Lung (tissue), 17 donors: ENCODE measurements at places on chromosomes 7 and 10.

DNA sequence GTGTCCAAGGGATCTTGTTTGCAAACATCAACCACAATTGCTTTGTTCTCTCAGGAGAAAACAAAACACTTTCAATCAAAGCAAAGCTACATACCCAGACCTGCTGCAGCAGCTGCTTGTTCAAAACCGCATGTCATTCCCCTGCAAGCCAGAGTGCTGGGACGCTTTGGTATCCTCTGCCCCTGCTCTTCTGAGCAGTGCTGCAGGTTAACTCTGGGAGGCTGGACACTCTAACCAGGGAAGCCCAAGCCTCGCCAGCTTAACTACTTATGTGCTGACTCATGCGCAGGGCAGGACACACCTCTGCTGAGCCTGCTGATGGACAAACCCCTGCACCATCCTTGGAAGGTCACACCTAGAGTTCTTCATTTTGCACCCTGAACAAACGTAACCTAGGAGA lies 28.2 kb upstream of the ASAH2 start:
- DNase-seq: no peak

GRCh38 chr10:127291329-127291728 lies 94.9 kb upstream of the INSYN2A start:
- no peak for DNase-seq

- no peak for DNase-seq
Observed at GRCh38 chr10:44958196-44958897, 1.3 kb upstream of the RASSF4 start.

DNA sequence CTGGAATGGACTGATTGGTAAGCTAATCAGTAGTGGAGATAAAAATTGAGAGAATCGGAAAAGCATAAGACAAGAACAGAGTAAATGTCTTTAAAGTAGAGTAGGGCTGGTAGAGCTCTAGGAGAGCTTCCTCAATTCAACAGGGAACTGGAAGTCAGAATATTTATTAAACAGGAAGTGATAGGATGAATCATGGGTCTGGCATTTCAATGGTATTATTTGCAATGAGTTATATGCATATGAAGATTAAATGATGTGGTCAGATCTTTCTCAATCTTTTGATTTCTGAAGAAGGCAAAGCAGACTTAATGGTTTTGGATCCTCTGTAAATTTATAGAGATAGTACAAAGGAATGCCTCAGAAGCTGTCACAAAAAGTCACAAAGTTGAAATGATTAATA lies 349.0 kb downstream of the HPSE2 start:
- DNase-seq: no peak

GRCh38 chr10:91880310-91880709 lies 29.0 kb downstream of the FGFBP3 start:
- DNase-seq: peak; percentile 35

- DNase-seq: no peak
Observed at GRCh38 chr7:13201628-13202027, 514.2 kb downstream of the ARL4A start.

GRCh38 chr10:13637303-13637856 lies 50.6 kb downstream of the PRPF18 start:
- no peak for DNase-seq

- no peak for DNase-seq
Observed at GRCh38 chr10:20890009-20890408, 7.1 kb downstream of the NEBL start.

GRCh38 chr7:24703296-24703695 lies 54.0 kb downstream of the GSDME start:
- no peak for DNase-seq
